ENCODE measurements at places on chromosomes 6 and 20.

GRCh38 chr6:129188306-129188705 lies 305.4 kb downstream of the LAMA2 start:
- no peak for DNase-seq

GRCh38 chr6:105974986-105975385 lies 111.2 kb upstream of the PRDM1 start:
- no peak for DNase-seq

DNA sequence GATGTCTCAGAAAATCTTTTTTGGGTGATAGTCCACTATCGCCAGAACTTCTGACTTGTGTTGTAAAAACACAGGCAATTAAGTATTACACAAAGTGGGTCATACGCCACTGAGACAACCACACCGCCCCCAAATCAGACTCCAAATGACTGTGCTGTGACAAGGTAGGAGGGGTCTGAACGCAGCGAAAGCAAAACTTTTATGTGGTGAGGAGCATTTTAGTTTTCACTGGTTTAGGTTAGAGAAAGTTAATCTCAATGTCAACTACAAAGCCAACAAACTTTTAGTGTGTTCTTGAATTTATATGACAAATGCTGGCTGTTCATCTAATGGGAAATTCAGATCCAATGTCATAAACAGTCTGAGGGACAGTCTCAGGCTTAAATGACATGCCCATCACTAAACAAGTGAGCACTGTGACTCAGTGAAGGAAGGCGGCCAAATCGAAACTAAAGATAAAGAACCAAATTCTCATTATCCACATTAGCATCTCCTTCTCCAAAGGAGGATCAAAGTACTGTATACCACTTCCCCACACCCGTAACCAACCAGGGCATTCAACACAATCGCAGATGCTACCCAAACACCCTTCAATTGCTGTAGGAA lies 186.7 kb downstream of the GJA10 start:
- DNase-seq, result peak; percentile 91

DNA sequence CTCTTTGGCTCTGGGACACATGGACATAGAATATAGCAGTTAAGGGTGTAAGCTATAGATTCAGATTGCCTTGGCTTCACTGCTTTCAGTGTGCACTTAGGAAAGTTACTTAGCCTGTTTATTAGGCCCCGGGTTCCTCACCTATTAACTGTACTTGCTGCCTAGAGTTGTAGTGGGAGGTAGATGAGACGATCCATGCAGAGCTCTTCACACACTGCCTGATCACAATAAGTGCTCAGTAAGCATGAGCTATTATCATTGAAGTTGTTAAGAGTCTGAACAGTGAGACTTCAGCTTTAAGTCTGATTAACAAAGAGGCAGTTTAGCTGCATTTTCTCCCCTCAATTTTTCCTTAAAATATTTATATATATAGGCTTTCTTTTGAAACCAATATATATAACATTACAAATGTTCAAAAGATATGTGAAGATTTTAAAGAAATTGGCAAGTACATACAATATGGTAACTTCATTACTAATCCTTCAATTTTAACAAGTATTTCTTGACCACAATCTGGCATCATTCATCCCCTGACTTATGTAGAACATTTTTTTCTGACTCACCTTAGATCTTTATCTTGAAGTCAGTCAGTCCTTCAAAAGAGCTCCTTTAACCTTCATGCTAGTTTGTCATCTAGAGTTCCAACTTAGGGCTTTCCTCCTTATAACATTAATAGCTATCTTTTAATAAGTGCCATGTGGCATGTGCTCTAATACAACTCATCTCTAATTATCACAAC lies 20.5 kb upstream of the SUPT3H start:
- DNase-seq, result peak; percentile 53

- DNase-seq, result peak; percentile 85
These were observed 92.3 kb upstream of the ELOVL5 start for GRCh38 chr6:53441035-53441493.

- DNase-seq, result no peak
These were observed 40.5 kb upstream of the NCOA3 start for GRCh38 chr20:47461120-47461685.

DNA sequence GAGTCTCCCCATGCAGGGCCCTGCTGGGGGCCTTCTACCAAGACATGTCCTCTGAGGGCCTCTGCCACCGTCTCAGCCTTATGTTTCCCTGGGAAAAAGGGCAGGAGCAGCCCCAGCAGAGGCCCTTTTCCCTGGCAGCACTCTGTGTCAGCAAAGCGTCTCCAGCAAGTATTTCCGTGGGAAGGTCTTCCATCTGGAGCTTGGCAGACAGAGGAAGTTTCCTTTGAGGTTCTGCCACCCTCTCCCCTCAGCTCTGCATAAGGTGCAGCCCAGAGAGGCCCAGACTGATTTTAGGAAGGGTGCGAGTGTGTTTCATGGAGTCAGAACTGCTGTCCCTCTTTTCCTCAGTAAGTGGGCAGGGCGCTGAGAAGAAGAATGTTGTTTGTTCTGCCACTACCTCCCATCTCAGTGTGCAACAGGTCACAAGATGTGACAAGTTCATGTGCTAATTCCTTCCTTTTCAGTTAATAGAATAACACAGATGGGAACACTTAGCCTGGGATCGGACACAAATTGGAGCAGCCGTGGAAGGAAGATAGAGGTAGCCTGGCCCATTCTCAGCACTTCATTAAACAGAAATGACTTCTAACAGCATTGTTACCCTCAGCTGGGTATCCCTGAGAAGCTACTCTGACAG lies 784.4 kb downstream of the MAFB start:
- DNase-seq, result no peak

DNA sequence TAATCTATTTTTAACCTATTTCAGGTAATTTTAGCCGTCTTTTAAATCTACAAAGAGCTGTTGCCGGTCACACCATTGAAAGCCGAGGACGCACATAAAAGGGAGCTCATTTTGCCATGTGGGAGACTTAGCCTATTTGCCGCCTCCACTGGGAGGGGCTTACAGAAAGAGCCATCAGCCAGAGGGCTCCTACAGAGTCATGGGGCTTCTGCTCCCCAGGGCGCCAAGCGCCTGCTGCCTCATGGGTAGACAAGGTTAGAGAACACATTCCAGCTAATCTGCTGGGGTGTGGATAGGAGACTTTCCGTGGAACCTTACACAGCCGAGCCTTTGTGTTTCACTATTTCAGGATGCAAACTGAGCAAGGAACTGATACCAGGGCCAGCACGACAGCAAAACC lies 12.6 kb downstream of the PCMTD2 start:
- no peak for DNase-seq

DNA sequence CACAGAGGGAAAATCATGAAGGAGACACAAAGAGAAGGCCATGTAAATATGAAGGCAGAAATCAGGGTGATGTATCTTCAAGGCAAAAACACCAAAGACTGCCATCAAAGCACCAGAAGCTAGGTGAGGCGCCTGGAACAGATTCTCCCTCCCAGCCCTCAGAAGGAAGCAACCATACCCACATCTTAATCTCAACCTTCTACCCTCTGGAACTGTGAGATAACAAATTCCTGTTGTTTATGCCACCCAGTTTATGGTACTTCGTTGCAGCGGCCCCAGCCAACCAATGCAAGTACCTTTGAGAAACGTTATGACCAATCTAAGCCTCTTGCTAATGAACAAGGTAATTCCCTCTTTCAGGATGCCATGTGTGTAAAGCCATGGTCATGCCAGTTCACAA lies 66.2 kb upstream of the STXBP5 start:
- DNase-seq, result no peak

DNA sequence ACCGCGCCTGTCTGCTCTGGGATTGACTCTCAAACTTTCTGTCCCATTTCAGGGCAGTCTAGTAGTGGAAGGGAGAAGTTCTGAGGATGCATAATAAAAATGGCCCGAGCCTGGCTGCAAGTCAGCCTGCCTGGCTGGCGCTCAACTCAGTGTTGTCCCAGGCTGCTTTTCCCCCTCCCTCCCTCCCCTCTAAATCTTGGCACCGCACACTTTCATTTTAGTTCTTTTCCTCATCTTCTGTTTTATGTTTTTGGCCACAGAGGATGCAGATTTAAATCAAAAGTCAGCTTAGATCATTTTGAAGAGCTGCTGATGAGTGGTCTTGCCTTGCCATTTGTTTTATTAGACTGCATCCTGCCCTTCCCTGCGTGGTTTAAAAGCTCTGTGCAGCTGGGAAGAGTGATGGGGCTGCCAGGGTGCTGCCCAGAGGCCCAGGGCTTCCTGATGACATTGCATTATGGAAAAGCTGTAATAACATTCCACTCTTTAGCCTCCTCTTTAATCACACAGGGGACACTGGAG lies 6.5 kb upstream of the UQCC2 start:
- no peak for DNase-seq

- DNase-seq, result no peak
These were observed 275.5 kb upstream of the SGK1 start for GRCh38 chr6:134593442-134593841.

DNA sequence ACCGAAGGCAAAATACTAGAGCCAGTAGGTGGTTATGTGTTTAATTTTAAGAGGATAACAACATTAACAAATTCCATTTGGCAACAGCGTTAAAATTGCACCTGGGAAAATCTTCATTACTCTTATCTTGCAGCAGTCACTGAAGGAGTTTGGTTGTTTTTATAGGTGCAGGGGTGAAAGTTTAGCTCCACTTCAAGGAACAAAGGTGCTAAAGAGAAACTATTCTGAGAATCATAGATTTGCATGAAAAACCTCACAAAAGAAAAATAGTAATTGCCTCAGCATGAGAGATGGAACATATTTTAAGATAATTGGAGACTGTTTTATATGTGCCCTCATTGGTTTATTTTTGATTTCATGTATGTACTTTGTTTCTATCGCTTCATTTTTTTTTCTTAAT lies 444.4 kb downstream of the UTRN start:
- DNase-seq, result no peak

GRCh38 chr6:140979642-140980091 lies 1153.1 kb upstream of the GJE1 start:
- DNase-seq, result no peak

DNA sequence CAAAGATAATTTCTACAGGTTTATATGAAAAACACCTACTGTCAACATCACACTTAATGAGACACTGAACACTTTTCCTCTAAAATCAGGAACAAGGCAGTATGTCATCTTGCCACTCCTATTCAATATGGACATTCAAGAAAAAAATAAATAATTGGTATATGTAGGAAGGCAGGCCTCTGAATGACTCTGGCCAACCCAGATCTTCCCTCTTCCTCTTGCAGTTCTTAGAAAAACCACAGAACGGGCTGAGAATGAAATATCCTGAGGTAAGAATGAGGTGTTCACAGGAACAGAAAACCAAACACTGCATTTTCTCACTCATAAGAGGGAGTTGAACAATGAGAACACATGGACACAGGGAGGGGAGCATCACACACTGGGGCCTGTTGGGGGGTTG lies 1207.2 kb upstream of the CITED2 start:
- DNase-seq, result peak; percentile 75

DNA sequence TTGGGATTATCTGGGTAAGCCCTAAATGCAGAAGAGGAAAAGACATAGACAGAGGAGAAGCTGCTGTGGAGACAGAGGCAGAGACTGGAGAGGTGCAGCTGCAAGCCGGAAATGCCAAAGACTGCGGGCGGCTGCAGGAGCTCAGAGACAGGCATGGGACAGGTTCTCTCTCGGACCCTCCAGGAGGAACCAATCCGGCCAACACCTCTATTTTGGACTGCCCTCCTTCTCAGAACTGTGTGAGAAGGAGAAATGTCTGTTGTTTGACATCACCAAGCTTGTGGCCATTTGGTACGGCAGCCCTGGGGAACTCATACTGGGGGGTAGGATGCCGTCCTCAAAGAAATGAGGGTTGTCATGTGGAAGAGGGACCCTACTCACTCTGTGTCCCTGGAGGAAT lies 95.0 kb downstream of the DHX35 start:
- DNase-seq, result no peak

- no peak for DNase-seq
These were observed 37.4 kb downstream of the RCAN2 start for GRCh38 chr6:46453741-46454316.

DNA sequence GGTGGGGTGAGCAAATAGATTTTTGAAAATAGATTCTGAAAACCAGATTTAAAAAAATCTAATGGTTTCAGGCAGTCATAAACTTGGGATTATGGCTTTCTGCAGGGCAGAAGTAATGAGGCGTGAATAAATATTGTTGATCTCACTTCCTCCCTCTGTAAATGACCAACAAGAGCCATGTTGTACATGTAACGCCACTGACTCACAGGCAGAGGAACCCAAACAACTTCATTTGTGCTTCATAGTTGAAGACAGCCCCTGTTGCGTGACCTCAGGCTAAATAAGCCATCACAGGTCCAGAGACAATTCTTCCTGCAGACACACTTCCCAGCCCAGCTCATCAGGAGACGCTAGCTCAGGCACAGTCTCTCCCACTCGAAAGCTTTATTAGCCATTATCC lies 59.1 kb upstream of the F13A1 start:
- no peak for DNase-seq

- no peak for DNase-seq
These were observed 128.6 kb downstream of the SCAF8 start for GRCh38 chr6:154861825-154862224.

DNA sequence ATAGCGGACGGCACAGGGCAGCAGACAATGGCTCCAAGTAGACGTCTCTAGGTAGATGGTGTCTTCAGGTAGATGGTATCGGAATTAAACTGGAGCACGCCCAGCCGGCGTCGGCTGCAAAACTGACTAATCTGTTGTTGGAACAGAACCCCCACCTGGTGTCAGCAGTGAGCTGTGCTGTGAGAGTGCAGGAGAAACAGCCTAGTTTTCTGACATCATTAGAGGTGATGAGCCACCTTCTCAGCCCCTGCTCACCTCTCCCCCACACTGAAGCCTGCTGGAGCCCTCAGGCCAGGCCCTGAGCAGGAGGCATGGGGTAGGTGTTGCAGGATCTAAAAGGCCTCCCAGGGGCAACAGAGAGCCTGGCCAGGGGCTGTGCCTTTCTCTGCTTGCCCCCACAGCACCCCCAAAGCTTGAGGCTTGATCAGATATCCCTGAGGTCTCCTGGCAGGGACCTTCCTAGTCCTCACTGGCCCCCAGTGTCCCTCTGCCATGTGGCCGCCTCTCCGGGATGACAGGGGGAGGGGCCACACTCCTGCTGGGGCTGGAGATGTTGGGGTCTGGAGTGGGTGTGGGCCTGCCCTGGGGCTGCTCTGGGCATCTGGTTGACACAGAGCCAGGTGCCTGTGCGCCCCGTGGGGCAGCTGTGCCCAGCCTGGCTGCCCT lies 6.9 kb upstream of the HELZ2 start:
- peak; percentile 47 for DNase-seq

DNA sequence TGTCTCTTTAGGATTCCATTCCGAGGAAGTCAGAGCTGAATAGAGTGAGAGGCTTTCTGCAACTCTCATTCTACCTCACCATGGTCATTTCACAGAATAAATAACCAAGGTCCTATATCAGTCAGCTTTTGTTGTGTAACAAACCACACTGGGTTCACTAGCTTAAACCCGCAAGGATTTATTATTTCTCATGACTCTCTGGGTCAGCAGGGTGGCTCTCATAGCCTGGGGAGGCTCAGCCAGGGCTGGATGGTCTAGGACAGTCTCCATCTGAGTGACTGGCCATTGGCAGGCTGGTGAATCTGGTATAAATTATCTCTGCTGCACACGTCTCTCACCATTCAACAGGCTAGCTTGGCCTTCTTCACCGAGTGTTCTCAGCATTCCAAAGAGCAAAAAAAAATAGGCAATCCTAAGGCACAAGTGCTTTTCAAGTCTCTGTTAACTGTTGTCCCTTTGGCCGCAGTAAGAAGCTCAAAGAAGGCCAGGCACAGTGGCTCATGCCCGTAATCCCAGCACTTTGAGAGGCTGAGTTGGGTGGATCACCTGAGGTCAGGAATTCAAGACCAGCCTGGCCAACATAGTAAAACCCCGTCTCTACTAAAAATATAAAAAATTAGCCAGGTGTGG lies 39.7 kb downstream of the ISM1 start:
- DNase-seq, result no peak

All from activated CD4-positive, alpha-beta T cell treated with anti-CD3 and anti-CD28 coated beads, Interleukin-2, Interleukin-4, amounts not matched to agents 100 ng/mL and 50 ng/mL, durations not matched to agents 16 hours and 8 hours (primary cell).